Stimulated activated CD8-positive, alpha-beta memory T cell treated with anti-CD3 and anti-CD28 coated beads, Interleukin-7, amount 100 ng/mL, for 4 hours (primary cell): ENCODE measurements at places on chromosomes 7 and 10.

DNA sequence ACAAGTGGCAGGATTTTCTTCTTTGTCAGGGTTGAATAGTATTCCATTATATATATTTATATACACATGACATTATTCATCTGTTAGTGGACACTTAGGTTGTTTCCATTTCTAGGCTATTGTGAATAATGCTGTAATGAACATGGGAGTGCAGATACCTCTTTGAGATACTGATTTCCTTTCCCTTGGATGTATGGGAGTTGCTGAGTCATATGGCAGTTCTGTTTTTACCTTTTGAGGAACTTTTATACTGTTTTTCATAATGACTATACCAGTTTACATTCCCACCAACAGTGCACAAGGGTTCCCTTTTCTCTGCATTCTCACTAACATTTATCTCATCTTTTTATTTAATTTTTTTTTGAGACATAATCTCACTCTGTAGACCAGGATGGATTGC, 1.8 kb upstream of the CLCN1 start:
- DNase-seq, result no peak

GRCh38 chr10:13834581-13835286, 248.0 kb downstream of the PRPF18 start:
- DNase-seq, result no peak

DNA sequence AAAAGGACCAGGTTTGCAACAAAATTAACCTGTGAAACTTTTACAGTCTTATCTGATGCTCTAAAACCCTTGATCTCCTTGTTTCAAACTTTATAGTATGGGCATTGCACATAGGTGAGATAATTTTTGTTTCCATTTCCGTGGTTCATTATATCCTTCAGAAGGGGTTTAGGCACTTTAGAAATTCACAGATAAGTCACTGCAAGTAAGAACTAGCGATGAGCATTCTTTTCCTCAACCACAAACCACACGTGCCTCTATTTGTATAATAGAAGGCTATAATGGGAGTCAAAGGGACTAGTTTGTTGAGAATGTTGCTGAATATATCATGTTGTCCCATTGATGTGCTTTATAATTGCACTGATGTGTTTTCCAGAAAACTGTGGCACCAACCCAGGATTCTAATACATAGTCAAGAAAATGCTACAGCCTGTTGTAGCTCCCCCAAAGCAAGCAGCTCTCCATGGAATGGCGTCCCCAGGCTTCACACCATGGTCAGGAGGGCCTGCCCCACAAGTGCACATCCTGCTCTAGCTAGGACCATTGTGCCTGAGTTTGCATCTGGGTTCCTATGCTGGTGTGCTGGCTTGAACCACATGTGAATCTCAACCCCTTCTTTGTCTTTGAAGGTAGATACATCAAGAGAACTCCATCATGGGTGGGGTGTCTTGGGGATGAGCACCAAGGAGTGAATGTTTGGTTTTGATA, 14.0 kb upstream of the ATXN7L1 start:
- no peak for DNase-seq

- no peak for DNase-seq
Measured at GRCh38 chr10:59283456-59284091, 78.8 kb downstream of the FAM13C start.

GRCh38 chr7:80478683-80479082, 33.2 kb downstream of the GNAT3 start:
- no peak for DNase-seq

- DNase-seq, result no peak
Measured at GRCh38 chr10:3270577-3271316, 98.2 kb upstream of the PITRM1 start.

DNA sequence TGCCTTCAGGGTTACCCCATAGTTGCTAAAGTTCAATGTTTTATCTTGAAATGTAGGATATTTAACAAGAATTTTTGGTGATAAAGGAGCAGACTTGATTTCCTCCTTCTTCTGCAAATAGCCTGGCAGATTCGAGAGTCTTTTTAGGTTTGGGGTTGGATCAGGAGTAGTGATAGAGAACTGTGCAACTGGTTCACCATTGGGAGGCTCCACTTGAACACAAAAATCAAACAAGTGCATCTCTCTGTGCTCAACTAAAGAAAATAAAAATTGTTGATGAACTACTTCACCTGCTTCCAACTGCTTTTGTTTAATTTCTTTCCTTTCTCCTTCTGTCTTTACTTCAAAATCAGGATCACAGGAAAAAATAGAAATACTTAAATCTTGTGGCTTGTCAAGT, 58.5 kb downstream of the MACC1 start:
- no peak for DNase-seq

DNA sequence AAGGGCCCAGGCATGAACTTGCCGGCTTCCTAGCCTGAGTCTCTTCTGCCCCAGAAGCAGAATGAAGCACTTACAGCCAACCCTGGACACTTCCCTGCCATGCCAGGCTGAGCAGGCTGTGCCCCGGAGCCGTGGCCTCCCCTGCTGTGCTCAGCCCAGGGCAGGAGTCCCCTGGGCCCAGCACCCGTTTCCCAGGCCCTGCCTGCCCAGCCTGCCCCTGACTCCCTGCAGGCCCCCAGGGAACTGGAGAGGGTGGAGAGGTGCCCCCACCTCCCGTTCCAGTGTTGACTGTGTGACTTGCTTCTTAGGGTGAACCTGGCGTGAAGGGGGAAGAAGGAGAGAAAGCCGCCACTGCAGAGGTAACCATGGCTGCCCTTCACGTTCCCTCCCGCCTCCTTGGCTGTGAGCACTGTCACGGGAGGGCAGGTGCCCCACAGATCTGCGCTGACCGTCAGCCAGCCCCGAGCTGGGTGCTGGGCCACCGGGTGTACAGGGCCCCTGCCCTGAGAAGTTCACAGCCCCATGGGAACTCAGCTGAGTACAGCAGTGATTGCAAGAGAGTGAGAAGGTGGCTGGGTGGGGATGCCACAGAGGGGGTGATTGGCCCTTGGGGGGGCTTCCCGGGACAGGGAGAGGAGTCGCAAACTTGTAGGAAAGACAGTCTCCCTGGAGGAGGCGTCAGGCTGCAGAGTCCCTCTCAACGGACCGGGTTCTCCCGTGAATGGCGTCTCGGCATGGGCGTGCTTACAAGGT, 75.9 kb downstream of the MYL10 start:
- no peak for DNase-seq

DNA sequence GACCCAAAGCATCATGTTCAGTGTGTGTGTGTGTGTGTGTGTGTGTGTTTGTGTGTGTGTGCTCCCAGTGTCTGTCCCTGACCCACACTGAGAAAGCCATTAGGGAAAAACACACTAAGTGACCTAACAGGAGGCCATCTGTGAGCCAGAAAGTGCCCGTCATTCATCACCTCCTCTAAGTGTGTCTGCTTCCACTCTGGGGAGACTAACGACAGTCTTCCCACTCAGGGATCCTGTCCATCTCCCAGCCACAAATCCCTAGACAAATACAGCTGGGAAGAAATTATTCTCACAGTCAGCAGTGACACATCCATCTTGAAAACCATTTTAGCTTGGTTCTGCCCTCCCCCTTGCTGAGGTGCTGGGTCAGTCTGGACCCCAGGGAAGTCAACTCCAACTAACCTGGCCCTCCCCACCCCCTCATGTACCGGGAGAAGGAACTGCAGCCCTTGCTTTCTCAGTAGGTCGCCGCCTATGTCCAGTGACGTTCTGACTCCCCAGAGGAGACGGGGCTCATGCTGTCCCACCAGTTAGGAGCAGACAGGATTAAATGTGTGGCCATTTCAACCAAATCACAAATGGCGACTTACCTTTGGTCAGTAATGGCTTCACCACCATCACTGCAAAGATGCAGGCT, 296.5 kb upstream of the ZNF32 start:
- DNase-seq, result no peak

GRCh38 chr7:127437241-127437640, 44.7 kb upstream of the ZNF800 start:
- DNase-seq, result no peak

- no peak for DNase-seq
Measured at GRCh38 chr10:110655320-110655719, 11.2 kb downstream of the RBM20 start.

- DNase-seq, result no peak
Measured at GRCh38 chr7:28222636-28223035, 42.0 kb upstream of the JAZF1 start.

DNA sequence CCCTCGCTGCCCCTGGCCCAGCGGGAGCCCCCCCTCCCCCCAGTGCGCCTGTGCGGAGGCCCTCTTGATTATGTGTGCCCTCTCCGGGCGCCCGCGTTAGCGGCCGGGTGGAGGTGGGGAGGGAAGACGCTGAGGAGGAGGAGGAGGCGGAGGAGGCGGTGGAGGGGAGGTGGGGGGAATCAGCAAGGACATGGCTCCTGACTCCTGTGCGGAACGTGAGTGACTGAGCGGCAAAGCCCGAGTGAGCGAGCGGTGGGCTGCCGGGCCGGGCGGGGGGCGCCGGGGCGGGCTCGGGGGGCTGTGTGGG, 201 bp downstream of the MLLT10 start:
- DNase-seq, result no peak

DNA sequence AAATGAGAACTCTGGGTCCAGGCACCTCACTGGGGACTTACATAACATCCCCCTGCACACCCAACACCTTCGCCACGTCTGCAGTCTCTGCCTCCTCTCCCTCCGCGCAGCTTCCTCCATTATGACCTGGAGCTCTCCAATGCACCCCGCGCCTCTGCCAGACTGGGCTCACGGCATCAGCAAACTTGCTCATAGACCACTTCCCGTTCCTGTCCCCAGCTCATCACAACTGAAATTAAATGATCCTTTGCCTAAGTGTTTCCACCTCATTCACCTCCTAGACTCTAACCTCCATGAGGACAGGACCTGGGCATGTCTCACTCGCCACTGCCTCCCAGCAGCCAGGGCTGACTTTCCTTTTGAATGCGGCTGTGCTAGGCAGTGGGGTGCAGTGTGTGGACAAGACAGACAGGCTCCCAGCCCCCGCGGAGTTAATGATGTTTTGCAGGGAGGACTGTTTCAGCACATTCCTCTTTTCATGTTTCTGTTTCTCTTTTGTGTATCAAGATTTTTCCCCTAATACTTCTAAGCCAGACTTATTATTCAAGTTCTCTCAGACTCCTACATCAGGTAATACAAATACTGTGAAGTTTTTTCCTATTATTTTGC, 18.8 kb downstream of the CHST15 start:
- no peak for DNase-seq

DNA sequence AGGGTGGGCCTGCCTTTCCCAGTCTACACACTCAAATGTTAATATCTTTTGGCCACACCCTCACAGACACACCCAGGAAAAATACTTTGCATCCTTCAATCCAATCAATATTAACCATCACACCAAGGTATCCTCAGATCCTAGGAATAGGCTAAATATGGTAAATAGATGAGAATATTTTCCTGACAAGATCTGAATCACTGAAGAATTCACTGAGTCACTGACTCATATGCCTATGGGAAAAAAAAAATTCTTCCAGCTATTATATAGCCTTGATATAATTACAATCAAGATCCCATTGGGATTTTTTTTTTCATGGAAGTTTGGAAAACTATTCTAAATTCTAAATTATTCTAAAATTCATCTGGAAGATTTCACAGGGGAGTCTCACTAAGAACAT, 65.8 kb downstream of the INHBA start:
- no peak for DNase-seq

DNA sequence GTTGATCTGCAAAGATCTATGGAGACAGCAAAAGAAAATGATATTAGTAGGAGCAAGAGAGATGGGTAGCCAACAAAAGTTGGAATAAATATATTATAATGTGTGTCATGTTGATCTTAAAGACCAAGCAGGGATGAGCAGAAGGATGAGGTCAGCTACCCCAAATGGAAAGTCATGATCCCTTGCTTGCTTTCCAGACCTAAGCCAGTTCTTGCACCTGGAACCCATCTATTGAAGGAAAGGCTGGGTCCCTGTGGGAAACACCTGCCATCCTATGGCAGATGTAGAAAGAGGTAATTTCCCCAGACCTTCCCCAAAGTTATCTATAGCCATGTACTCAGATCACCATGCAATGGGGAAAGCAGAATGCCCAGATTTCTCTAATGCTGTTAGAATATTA, 52.5 kb downstream of the LYZL2 start:
- DNase-seq, result no peak

GRCh38 chr10:3031490-3031889, 35.9 kb upstream of the PFKP start:
- no peak for DNase-seq

DNA sequence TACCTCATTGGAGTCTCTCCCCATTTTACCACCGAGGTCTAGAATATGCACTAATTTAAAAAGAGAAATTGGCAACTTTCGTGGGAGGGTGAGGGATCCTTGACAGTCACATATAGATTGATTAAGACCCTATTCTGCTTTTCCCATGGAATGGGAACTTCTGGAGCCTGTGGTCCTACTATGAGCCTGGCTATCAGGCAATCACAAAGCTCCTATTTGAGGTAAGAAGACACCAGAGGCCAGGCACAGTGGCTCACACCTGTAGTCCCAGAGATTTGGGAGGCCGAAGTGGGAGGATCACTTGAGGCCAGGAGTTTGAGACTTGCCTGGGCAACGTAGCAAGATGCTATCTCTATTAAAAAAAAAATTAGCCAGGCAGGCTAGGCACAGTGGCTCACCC, 104.7 kb upstream of the CCNY start:
- no peak for DNase-seq

- no peak for DNase-seq
Measured at GRCh38 chr10:22655312-22655981, 58.9 kb downstream of the PIP4K2A start.

GRCh38 chr10:71358277-71358676, 38.4 kb upstream of the CDH23 start:
- no peak for DNase-seq

DNA sequence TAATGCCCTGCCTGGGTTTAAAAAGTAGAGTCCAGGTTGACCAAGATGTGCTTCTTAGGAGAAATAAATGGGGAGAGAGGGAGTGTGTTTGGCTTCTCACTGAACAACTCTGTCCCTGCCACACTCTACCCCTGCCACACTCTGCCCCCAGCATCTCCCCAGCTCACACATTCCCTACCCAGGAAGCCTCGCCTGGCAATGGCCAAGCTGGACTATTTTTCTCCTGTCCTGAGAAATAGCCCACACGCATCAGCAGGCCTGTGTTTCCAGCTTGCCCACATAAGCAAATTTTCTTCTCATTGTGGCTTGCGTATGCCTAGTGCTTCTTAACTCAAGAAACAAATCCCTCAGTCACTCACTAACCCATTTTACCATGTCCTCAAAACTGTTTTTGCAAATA, 1.8 kb downstream of the LRRC18 start:
- no peak for DNase-seq
